ENCODE measurements at places on chromosomes 12 and 14.

- DNase-seq: no peak
These were observed 28.6 kb upstream of the DLK1 start for GRCh38 chr14:100698066-100698465.

DNA sequence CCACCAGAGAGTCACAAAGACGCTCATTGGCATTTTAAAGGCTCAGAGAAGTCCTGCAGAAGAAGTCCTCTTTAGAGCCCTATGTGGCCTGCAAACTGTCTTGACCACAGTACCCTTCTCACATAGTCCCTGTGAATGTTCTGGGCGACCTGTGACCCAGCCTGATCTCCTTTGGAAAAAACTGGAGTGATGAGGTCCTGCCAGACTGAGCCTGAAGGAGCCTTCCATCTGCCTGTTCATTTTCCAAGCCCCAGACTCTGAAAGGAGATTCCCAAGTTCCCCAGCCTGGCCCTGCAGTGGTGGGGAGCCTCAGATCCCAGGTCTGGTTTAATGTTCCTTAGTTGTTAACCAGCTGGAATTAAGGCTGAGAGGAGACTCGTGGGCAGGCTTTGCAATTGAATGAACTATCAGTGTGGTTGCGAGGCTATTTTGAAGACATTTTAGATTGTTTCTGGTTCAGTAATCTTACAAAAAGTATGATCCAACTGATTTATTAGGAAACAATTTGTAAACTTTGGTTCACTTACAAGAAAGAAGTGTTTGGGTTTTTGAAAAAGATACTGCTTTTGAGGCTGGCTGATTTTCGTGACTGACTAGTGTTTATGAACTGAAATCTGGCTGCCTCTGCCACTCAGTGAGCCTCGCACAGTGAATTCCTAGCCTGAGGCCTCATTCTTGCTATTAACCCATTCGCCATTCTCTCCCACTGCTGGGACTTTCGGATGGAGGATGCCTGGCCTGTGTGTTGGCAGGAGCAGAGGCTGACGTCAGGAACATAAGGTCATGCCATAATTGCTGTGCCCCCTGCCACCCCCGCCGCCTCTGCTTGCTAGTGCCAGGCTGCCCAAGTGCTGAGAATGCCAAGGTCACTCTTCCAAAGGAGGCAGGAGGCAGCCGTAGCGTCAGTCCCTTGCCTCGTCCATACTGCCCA, 249.0 kb downstream of the CACNA1C start:
- no peak for DNase-seq

DNA sequence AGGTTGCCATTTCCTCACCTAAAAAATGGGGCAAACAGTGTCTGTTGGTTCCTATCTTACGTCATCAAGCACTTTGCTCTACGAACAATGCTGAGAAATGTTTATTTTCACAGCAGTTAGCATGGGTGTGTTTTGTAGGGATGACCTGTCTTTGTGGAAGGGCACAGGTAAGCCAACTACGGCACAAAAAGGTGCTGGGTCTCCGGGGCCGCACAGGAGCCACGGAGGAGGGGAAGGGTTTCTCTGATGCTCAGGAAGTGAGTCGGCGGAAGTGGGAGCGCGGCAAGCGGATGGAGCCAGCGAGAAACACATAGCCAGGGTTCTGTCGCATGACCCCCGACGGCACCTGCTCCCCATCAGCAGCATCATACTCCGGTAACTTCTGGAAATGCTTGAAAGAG, 65.6 kb upstream of the TCL1B start:
- no peak for DNase-seq

- no peak for DNase-seq
These were observed 147.4 kb downstream of the SLC38A4 start for GRCh38 chr12:46678426-46678825.

- DNase-seq: no peak
These were observed 423.2 kb downstream of the ATP23 start for GRCh38 chr12:58364389-58365086.

DNA sequence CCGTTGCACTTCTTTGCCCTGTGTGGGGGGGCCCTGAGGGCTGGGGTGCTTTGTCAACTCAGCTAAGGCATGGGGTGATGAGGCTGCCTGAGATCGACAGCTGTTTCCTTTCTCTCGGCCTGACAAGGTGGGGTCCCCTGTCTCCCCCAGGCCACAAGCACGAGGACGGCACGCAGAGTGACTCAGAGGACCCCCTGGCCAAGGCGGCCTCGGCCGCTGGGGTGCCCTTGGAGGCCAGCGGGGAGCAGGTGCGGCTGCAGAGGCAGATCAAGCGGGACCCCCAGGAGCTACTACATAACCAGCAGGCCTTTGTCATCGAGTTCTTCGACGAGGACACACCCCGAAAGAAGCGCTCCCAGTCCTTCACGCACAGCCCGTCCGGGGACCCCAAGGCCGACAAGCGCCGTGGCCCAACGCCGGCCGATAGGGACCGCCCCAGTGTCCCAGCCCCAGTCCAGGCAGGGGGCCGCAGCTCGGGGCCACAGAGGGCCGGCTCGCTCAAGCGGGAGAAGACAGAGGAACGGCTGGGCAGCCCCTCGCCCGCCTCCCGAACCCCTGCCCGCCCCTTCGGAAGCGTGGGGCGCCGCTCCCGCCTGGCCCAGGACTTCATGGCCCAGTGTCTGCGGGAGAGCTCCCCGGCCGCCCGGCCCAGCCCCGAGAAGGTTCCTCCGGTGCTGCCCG, 18.8 kb downstream of the CEP170B start:
- DNase-seq: no peak

DNA sequence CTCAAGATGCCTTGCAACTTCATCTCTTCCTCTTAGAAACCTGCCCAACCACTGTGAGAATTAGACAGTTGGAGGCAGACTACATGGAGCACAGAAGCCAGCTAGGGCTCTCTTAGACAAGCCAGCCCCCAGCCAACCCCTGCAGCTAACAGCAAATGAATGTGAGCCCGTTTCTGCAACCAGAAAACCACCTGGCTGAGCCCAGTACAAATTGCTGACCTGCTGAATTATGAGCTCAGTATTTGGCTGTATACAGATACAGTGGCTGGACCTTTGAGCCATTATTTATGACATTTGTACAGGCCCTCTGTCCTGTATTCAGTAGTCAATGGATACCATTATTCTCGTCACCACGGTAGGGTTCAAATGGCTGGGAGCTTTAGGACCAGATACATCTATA, 112.9 kb downstream of the TBX5 start:
- DNase-seq: no peak

DNA sequence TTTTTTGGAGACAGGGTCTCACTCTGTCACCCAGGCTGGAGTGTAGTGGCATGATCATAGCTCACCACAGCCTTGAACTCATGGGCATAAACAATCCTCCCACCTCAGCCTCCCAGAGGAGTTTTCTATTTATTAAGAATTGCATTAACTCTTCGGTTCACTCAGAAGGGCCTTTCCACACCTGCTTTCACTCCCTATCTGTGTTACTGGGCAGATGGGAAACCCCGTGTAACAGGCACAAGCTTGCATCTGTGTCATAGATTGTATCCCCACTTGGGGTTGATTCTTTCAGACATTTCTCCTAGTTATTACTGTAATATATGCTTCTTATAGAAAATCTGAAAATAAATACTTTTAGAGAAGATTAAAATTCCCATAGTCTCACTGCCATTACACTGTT, 38.7 kb downstream of the STX2 start:
- DNase-seq: peak; percentile 32

- no peak for DNase-seq
These were observed 289.8 kb downstream of the EGLN3 start for GRCh38 chr14:33661101-33661500.

- no peak for DNase-seq
These were observed 122.0 kb downstream of the AKAP6 start for GRCh38 chr14:32450919-32451675.

- DNase-seq: no peak
These were observed 36.0 kb upstream of the PPP4R3A start for GRCh38 chr14:91545946-91546716.

GRCh38 chr12:84922693-84923092, 10.1 kb upstream of the SLC6A15 start:
- DNase-seq: no peak

DNA sequence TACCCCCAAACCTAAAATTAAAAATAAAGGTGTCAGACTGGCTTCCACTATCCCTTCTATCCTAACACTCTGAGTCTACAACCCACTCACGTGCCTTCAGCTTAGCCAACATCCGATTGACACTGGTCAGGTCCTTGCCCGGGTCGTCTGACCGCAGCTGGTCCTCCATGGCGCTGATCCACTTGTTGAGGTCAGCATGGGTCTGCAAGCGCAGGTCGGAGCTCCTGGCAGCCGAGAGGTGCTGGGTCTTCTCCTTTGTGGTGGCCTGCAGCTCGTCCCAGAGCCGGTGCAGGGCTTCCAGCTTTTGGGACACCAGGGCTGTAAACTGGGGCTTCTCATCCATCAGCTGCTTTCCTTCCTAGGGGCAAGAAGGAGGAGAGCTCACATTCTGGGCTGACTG, 78.0 kb downstream of the PLEKHG3 start:
- DNase-seq: no peak

DNA sequence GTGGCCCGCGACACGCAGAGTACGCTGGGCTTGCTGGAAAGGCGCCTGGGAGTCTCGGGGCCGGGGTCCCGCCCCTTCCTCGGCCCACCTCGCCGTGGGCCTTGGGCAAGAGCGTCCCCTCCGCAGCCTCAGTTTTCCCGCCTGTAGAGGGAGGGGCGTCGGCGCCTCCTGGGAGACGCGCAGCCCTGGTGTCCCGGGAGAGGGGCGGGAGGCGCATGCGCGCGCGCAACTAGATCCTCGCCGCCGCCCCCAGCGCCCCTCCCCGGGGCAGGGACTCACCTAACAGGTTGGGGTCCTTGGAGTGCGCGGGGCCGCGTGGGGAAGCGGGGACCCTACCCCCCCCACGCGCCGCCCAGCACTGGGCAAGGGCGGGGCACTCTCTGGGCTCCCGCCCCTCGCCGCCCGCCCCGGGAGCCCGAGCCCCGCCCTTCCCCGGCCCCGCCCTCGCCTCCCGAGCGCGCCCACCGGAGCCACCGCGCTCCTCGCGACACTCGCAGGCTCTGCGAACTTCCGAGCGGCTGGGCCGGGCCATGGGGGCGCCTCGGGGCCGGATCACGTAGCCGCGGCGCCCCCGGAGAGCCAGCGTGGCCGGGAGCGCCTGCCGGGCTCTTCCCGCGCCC, at the start of gene KIF26A:
KIF26A (plus strand) TSS at position 490 of the 620 bp plus-strand sequence. CDS start 136 bp downstream, outside the sequence.
- no peak for DNase-seq

GRCh38 chr12:68877583-68877982, 55.4 kb downstream of the CPM start:
- no peak for DNase-seq

GRCh38 chr12:80056232-80056631, 43.1 kb upstream of the OTOGL start:
- DNase-seq: no peak

- no peak for DNase-seq
These were observed 288.0 kb downstream of the DPF3 start for GRCh38 chr14:72605921-72606220.

DNA sequence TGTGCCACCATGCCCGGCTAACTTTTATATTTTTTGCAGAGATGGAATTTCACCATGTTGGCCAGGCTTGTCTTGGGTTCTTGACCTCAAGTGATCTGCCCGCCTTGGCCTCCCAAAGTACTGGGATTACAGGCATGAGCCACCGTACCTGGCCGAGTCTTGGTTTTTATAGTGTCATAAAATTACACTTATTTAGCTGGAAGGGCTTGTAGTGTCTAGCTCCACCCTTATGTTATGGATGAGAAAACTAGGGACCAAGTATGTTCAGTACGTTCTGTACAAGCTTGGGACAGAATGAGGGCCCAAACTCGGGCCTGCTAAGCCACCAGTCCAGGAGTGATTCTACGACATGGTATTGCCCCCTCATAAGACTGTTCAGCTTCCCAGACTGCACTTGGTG, 35.1 kb downstream of the SYNE2 start:
- no peak for DNase-seq

DNA sequence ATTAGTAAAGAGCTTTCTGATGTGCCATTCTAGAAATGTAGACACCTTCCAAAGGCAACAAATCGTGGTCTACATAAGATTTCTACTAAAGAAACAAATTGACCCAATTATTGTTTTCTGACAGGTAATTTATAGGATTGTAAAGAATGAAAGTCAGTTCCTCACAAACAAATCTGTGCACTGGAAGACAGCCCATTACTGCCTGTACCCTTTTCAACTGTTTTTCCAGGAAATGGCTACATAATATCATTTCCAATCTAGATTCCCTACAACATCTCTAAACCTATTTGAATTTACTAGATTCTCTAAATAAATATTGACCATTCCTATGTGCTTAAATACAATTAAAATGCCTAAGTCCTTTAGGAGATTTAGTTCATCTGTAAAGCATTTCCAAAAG, 939.1 kb downstream of the FSCB start:
- no peak for DNase-seq

GRCh38 chr12:47032644-47033043, 46.8 kb upstream of the PCED1B start:
- peak; percentile 44 for DNase-seq

GRCh38 chr12:89051065-89051677, 301.1 kb downstream of the DUSP6 start:
- DNase-seq: peak; percentile 56

GRCh38 chr12:12488823-12489550, 73.7 kb downstream of the DUSP16 start:
- no peak for DNase-seq

- DNase-seq: no peak
These were observed 22.7 kb downstream of the CCDC198 start for GRCh38 chr14:57470909-57471308.

DNA sequence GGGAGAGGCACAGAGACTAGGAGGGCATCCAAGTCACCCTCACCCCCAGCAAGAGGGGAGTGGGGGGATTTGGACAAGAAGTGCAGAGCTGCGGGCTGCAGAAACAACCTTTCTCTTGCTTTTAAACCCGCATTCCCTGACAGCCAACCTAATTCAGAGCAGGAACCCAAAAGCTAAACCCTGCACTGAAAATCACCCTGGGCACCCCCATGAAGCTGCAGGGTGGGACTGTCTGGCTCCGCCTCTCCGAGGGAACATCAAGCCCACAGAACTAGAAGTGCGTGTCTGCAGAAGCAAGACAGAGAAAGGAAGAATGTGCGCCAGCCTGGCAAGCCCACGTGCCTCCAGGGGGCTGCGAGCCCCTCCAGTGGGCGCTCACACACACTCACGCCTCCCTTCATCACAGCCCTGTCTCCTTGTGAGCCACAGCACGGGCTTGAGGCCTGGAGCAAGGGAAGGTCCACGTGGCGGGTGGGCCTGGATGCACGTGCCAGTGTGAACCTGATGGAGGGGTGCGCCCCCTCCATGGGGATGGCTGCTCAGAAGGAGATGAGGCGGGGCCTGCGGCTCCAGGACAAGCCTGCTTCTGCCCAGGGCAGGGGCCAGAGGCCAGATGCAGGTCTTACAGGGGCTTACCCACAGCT, 27.8 kb upstream of the PNMA1 start:
- DNase-seq: peak; percentile 50

GRCh38 chr12:22340143-22340542, 5.6 kb upstream of the ST8SIA1 start:
- no peak for DNase-seq

Data from GM12865 (cell line).